ENCODE measurements at places on chromosomes 11 and 22.

DNA sequence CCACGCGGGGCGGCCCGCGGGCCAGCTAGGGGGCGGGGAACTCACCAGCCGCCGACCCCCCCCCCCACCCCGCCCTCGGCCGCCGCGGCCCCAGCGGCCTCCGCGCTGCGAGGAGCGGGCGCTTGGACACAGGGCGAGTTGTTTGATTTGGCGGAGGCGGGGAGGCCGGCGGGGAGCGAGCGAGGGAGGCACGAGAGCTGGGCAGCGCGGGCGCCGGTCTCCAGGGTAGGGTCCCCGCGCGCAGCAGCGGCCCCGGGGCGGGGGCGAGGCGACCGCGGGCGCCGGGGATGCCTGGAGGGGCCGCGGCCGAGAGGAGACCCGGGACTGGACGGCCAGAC lies 64.4 kb downstream of the NAV2 start:
- DNase-seq, result no peak

DNA sequence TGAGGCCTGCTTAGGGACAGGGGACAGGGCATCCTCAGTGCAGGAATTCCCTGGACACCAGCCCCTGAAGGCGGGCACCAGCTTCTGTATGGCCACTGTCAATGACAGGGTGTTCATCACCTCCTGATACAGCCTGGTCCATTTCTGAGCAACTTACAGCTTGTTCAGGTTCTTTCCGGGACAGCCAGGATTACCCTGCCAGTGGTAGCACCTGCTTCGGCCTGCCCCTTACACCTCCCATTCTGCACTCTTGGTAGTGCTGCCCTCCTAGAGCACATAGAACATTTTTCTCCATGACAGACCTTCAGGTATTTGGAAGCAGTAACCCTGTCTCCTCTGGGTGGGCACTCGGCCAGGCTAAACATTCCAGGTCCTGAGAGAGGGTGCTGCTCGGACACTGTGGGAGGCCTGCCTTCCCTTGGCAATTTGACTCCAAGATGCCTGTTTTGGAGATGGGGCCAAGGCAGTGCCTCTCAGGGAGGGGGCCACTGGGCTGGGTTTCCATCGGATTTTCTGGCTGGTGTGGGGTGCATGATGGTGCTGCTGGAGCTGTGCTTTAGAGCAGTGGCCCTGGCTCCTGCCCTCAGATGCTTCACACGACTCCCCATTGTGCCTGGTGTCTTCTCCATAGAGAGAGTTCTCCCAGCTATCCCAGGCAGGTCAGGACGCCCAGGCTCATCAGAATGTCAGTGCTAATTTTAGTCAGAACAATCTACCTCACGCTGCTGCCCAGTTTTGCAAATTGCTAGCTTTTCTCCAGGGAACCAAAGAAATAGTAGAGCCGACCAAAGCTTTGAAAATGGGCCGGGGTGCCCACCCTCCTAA lies 1.2 kb downstream of the GAL3ST3 start:
- no peak for DNase-seq

DNA sequence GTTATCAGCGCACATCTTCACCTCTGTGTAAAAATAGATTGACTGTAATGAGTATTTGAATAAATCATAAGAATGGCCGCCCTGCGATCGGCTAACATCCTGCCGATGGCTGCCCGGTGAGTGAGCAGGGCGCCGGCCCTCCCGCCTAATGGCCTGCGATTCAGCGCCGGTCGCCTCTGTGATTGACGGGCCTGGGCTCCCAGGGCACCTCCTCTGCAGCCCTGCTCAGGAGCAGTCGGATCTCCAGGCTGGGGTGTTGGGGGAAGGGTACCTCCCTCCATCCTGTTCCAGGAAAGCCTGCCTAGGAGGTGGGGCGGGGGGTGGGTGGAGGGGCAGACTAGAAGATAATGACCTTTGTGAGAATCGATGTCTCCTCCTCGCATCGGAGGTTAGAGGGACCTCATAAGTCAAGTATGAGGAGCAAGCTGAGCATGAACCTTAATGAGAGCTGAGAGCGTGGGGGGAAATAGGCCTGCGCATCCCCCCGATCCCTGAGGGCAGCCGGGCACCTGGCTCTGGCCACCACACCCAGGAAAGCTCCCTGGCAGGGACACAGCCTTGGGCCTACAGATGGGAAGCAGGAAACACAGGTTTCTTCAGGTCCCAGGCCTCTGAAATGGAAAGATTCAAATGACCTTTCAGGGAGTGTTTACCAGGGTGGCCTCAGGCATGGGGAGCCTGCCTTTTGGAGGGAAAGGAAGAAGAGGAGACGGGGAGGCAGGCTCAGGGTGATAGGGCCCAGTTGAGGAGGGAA lies 71.7 kb downstream of the PKNOX2 start:
- no peak for DNase-seq

DNA sequence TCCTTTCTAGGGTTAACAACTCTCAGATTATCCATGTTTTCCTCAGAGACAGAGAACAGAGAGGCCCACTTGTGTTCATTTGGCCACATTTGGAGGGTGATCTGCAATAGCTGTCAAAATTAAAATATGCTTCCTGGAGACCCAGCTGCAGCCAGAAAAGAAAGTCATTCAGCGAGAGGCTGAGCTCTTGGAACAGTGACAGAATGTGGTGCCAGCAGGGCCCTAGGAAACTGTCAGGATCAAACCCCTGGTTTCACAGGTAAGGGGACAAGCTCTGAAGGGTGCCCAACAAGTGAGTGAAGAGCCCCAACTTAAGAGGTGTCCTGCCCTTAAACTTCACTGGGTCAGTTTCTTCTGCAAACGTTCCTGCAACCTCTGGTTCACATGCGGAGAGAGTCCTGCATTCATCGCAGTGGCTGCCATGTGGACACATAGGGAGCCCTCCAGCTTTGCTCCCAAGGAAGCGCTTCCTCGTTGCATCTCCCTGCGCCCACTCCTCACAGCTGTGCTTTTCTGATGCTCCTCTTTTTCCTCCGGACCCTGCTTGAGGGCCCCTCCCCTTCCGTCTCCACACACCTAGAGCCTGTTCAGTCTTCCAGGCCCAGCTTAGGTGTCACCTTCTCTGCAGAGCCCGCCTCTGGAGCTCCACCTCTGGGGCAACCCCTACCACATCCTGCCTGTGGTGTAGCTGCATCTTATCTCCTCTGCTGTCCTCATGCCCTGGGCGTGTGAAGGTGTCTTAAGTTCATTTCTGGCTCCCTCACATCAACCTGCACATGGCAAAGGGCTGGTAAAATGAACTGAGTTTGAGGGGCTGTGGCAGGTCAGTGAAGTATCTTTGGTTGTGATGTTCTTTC lies 3.9 kb downstream of the UCP3 start:
- DNase-seq, result peak; percentile 70

- no peak for DNase-seq
Measured at GRCh38 chr11:87804176-87804575, 371.1 kb downstream of the RAB38 start.

DNA sequence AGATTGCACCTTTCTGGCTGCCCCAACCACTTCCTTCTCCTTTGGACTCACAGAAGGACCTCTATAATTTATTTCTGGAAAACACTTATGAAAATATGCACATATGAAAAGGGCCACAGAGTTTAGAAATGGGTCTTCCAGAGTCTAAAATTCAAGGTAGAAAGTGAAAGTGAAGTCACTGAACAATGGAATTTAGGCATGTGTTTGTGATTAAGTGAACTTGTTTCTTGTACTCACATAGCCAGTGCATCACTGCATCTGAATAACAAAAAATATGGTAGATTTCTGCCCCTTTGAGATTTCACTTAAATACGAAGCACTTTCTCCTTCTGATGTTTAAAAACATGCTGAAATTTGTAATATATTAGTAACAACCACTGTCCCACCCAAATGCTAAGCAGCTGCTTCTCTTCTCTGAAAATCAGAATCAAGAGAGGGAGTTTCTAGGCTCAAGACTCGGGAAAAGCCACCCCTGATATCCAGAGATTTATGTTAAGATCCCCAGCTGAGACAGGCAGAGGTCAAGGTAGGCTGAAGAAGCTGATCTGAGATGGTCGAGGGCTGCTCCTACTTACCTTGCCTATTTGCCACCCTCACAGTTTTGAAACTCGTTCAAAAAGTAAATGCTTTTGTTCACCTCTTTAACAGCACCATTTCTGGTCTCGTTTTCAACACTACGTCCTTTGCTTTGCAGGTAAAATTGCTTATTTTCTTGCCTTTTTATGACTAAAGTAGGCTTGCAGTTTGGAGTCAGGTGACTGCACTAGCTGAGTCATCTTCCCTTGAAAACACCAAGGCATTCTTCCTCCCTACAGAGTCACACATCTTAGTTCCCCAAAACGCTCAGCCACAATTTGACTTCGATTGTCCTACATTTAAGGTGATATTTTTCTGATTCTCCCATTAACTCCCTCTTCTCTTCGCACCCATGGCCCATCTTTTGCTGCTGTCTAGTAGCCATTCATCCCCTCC lies at the start of gene XKR3:
Gene XKR3, minus strand, starts transcription at position 696 of the 972 bp plus-strand sequence. CDS start 17,338 bp downstream, outside the sequence.
- DNase-seq, result peak; percentile 15

DNA sequence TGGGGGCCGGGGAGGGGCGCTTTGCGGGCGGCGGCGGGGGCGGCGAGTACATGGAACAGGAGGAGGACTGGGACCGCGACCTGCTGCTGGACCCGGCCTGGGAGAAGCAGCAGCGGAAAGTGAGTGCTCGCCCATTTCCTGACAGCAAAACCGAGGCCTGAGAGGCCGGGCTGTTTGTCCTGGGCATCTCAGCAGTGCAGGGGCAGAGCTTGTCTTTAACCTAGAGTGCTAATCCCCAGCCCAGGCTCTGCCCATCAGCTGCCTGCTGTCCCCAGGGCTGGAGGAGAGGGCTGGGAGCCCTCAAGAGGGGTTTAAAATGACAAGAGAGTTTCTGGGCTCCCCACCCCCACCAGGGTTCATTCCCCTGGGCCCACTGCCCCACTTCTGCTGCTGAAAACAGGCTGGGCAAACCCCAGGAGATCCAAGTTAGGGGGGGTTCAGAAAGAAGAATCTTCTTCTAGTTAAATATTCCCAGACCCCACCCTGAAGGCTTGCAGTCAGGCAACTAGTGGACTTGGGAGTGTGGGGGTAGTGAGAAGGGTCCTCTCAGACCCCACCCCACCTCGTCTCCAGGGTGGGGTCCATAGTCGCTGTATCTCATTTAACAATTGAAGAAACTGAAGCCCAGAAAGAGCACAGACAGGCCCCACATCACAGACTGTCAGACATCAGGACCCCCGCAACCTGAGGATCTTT lies 411 bp downstream of the ACTN3 start:
- no peak for DNase-seq

DNA sequence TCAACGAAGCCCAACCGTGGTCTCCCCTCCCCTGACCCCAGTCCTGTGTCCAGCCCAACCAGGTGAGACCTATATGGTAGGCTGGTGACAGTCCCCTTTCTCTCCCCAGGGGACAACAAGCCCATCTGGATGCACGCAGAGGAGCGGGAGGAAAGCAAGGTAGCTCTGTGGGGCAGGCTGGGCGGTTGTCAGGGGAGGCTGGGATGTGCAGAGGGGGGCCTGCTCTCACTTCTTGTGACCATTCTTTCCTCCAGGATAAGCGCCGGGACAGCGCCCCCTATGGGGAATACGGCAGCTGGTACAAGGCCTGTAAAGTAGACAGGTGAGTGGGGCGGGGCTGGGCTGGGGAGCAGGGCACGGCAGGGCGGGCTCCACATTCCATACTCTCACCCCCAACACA lies 3.5 kb upstream of the RAB1B start:
- DNase-seq, result peak; percentile 58

DNA sequence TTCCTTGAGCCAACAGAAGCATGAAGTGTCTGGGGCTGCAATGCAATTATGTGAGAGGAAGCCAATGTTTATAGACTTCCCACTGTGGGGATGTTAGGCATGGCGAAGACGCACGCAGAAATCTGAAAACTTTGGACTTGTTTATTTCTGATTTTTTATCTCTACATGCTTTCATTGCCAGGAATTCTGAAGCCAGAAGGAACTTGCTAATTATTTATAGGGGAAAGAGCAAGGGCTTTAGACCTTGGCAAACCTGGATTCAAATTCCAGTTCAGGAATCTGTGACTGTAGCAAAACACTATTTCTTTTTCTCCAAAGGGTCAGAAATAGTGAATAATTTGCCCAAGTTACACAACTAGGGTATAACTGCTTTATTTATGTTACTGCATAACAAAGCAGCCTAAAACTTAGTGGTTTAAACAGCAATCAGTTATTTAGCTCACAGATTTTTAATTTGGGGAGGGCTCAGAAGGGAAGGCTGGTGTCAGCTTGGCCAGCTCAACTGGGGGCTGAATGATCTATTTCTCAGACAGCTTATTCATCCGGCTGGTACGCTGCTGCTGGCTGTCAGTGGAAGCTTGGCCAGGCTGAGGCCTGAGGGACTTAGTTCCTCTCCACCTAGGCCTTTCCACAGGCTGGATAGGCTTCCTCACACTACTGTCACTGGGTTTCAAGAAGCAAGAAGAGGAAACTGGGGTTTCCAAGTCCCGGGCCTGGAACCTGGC lies 1.9 kb upstream of the OR6Q1 start:
- DNase-seq, result no peak

DNA sequence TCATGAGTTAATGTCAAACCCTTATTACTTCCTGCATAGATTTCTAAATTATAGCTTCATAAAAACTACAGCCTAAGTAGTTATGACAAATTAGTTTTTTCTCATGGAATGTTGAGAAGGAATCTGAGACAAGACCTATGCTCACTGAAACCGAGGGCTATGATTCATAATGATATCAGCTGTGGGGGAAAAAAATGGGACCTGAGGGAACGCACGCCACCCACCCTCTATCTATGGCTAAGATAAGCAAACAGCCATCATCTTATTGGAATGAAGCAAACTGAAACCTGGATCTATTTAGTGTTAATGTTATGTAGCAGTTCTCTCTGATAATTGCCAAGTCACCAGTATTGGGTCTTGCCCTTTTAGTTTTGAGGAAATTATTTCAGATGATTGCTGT lies 906.9 kb upstream of the RAG2 start:
- no peak for DNase-seq

DNA sequence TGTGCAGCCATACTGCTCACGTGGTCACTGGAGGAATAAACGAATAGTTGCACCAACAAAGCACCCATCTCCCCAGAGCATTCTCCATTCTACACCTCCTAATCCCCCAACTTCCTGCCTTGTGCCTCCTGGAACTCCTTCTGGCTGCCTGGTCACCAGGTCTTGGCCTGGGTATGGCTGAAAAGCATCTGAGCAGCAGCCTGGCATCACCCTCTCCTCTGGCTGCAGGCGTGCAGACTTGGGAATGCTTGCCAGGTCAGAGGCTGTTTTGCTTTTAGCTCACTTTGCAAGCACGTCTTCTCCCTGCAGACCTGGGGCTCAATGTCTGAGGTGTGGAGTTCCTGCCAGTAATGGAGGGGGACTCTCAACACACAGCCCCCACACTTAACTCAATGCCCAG lies 33.3 kb upstream of the KCNJ11 start:
- no peak for DNase-seq

GRCh38 chr22:43510281-43511070 lies 98.7 kb downstream of the MPPED1 start:
- no peak for DNase-seq

- no peak for DNase-seq
Measured at GRCh38 chr11:72237112-72237931, 6.7 kb downstream of the PHOX2A start.

- DNase-seq, result no peak
Measured at GRCh38 chr11:88779577-88779976, 286.2 kb downstream of the GRM5 start.
